ENCODE measurements at places on chromosomes 11 and 22.
A peak's percentile ranks its signal among the peaks of the same experiment; 100 is the strongest.

DNA sequence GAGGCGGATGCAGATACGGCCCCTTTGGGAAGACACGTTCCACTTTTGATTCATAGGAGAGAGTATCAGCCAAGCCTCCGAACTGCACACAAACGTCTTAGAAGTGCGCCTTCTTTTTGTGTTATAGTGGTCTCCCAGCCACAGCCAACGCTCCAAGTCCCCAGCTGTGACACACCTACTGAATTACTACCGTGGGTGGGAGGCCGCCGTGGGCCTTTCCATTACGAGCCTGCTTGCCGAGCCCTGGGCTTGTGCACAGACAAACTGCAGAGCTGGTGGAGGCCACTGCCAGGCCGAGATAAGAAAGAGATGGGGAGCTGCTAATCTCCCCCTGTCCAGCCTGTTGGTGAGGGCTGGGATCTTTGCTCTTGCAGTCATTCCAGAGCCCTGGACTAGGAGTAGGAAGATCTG, 761 bp downstream of the HMBS start:
- no peak for DNase-seq

GRCh38 chr11:1541474-1542204, 30.4 kb downstream of the DUSP8 start:
- DNase-seq, result no peak

- no peak for DNase-seq
These were observed 44.3 kb downstream of the EXT2 start for GRCh38 chr11:44139565-44140330.

- no peak for DNase-seq
These were observed 27.1 kb downstream of the NXPE2 start for GRCh38 chr11:114705280-114706024.

DNA sequence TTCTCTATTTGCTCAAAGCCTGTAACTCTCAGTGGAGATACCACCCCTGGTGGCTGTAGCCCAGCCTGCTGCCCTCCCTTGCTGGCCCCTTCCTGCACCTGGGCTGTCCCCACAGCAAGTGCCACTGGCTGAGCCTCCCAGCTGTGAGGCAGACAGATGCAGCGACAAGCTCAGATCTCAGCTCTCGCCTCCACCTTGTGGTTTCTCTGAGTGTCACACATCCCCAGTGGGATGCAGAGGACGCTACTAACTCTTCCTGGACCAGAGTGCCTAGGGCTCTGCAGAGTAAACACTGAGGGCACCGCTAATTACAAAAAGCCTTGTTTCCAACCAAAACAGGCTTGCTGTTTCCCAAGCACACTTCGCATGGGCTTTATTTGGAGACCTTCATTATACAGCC, 8.9 kb downstream of the YPEL1 start:
- DNase-seq, result no peak

DNA sequence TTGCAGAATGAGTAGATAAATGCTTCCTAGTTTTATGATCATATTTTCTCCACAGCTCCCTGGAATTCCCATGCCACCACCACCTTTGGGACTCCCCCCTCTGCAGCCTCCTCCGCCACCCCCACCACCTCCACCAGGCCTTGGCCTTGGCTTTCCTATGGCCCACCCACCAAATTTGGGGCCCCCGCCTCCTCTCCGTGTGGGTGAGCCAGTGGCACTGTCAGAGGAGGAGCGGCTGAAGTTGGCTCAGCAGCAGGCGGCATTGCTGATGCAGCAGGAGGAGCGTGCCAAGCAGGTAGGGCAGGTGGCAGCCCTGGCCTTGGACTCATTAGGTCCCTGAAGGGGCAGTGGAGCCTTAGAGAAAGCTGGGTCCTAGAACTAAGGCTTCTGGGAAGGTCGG, 2.9 kb downstream of the SF3B2 start:
- DNase-seq, result no peak

DNA sequence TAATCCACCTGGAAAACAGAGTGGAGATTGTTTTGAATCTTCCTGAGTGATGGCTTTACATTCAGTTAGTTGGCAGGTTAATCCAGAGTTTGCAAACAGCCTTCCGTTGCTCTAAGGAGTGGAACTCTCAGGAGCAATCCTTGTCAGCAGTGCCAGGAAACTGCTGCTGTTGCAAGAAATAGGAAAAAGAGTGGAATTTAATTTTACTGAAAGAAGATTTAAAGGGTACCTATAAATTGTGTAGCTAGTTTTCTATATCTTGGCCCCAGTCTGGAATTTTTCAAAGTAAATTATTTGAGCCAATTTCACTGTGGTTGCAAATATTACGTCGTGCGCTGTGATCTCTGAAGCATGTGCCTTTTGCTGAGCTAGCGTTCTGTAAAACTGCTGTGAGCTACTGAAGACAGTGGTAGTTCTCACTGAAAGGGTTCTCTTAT, 55.5 kb upstream of the SLC5A12 start:
- no peak for DNase-seq

DNA sequence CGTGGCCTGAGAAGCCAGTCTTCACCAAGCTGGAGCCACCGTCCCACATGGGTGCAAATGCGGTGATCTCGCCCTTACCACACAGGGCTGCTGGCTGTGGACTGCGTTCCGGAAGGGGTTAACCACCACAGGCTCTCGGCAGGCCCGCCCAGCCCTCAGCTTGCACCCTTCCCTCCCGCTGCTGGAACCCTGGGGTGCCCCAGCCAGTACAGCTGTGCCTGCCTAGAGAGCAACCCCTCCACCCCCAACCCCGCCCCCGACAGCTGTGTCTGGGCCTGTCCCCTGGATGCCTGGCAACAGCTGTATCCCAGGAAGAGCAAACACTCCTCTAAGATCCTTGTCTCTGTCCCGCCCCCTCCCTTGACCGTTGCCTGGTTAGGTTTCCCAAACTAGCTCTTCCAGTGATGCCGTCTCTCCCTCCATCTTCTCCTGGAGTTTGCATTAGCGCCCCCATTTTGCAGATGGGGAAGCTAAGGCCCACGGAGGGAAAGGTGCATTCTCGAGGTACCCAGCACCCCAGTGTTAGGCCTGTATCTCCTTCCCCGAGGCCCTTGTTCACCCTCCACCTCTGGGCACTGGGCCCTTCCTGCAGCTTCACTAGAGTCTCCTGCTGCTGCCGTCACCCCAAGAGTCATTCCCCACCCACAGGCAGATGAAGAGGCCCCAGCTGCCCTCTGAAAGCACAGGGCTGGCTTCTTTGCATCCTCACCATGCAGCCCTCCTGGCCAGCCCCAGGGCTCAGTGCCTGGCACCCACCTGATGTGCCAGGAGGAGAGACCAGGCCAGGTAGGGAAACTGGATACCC, 12.6 kb upstream of the COX8A start:
- no peak for DNase-seq

GRCh38 chr11:119864836-119865235, 135.8 kb upstream of the NECTIN1 start:
- no peak for DNase-seq

DNA sequence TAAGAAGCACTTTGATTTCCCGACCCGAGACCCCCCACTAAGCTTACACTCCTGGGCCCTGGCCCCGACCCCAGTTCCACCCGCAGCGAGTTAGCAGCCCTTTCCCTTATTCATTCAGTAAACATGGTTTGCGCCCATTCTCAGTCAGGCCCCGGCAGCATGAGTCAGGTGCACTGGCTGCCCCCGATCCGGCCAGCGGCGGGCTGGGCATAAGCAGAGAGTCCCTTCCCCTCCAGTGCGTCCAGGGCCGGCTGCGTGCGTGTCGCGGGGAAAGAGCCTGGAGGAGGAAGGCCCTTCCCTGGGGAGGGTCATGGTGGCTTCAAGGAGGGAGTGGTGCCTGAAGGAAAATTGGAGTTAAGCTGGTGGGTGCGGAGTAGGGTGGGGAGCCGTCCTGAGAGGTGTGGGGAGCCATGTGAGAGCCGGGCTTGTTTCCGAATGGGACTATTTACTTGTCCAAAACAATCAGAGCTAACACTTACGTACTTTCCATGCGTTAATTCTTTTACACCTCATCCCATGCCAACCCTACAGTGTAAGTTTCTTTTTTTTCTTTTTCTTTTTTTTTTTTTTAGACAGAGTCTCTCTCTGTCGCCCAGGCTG, 657 bp downstream of the IGHMBP2 start:
- DNase-seq, result no peak

GRCh38 chr11:80584661-80585060, 1143.8 kb upstream of the TENM4 start:
- no peak for DNase-seq

DNA sequence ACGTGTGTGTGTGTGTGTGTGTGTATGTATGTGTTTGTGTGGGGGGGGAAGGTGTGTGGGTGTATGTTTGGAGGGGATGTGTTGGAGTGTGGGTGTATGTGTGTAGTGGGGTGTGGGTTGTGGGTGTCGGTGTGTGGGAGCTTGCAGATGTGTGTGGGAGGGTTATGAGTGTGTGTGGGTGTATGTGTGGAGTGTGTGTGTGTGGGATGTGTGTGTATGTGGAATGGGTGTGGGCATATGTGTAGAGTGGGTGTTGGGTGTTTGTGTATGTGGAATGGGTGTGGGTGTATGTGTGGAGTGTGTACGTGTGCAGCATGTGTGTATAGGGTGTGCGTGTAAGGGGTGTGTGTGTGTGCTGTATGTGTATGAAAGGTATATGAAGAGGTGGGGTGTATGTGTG, 14.7 kb downstream of the STX3 start:
- no peak for DNase-seq

- peak; percentile 41 for DNase-seq
These were observed 11.0 kb upstream of the MS4A6A start for GRCh38 chr11:60193687-60194433.

- no peak for DNase-seq
These were observed 361.8 kb downstream of the TENM4 start for GRCh38 chr11:79078999-79079398.

- DNase-seq, result no peak
These were observed 455.8 kb downstream of the MIAT start for GRCh38 chr22:27113211-27113635.

GRCh38 chr22:23530106-23530505, 50.0 kb downstream of the IGLL1 start:
- DNase-seq, result no peak

GRCh38 chr11:9120664-9121468, 29.5 kb upstream of the SCUBE2 start:
- no peak for DNase-seq

GRCh38 chr22:27962268-27963044, 43.4 kb upstream of the PITPNB start:
- no peak for DNase-seq

DNA sequence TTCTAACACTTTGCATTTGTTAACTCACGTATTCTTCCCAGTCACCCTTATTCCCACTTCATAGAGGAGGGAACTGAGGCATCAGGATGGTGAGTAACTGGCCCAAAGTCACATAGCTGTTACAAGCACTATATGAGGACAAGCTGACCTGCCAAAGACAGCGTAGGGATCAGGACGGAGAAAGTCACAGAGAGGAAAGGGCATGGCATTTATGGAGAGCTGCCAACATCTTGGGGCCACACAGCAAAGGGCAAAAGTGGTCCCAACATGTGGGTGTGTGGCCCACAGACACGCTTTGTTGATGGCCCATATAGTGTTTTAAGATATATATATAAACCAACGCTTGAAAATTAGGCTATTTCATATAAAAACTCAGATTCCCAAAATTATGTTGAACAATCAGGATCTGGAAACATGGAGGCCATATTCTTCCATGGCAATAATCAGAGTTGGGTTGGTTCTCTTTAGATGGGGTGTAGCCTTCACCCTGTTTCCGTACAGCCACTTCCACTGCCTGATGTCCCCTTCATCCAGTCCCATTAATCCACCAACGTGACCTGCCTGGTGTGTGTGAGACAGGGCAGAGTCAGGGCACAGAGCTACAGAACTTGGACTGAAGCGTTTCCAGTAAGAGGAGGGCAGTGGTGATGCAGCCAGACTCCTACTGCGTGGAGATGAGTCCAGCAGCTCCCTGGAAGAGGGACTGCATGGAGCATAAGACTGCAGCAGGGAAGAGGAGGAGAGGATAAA, 39.9 kb upstream of the CD5 start:
- no peak for DNase-seq

DNA sequence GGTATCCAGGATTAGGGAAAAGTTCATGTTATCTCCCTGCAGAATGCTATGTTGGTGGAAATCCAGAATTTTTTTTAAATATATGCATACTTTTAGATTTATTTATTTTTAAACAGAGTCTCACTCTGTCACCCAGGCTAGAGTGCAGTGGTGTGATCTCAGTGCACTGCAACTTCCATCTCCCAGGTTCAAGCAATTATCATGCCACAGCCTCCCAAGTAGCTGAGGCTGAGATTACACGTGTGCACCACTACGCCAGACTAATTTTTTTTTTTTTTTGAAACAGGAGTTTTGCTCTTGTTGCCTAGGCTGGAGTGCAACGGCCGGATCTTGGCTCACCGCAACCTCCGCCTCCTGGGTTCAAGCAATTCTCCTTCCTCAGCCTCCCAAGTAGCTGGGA, 2.6 kb downstream of the PACSIN2 start:
- DNase-seq, result no peak

DNA sequence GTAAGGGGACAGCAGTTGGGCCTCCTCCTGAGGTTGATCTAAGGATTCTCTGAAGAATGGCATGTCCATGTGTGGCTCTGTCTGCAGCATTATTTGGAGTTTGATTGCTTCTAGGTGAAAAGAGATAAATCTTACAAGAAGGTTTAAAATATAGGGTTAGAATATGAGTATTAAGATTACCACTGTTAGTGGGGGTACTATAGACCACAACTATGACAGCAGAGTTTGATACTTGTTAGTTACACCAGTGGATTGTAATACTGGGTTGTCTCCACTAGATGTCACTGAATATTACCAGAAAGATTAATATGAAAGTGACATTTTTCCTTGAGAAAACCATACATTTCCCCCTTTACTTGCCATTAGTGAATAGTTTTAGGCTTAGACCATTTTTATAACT, 47.9 kb downstream of the ZNF280B start:
- no peak for DNase-seq

DNA sequence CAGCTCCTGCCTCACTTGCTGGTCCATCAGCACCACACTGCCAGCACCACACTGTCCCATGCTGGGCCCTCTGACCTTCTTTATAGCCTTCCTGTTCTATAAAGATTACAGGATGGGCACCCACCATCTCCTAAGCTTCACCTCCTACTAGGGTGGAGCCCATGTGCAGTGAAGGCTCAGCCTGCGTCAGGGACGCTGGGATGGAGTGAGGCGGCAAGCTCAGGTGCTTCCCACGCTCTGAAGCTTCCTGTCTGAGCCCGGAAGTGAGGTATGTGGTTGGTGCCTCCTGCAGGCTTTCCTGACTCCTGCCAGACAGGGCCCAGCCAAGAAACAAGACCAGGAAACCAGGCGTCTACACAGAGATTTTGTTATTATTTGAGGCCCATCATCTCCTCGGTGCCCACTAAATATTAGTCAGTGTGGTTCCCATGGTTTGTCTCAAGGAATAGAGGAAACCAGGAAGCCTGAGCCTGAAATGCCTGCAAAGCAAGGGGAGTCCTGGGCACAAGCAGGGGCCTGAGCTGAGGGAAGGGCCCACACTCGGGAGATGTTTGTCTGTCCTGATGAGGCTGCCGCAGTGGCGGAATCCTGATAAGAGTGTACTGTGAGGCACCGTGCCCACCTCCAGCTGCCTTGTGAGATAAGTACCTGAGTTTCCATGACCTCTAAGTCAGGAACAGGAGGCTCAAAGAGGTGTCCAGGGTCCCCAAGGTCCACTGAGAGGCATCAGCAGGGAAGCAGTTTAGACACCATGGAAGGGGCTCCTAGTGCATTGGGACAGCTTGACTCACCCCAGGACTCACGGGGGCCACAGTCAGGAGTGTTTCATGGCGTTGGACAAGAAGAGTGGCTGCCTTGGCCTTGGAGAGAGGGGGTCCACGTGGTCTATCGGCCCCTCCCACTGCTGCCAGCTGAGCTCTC, 22.0 kb downstream of the RSPH14 start:
- peak; percentile 10 for DNase-seq

All from activated CD4-positive, CD25-positive, alpha-beta regulatory T cell treated with anti-CD3 and anti-CD28 coated beads, Interleukin-2, amount 50 U/mL, for 16 hours (primary cell).